ENCODE measurements at places on chromosomes 3 and 15.

DNA sequence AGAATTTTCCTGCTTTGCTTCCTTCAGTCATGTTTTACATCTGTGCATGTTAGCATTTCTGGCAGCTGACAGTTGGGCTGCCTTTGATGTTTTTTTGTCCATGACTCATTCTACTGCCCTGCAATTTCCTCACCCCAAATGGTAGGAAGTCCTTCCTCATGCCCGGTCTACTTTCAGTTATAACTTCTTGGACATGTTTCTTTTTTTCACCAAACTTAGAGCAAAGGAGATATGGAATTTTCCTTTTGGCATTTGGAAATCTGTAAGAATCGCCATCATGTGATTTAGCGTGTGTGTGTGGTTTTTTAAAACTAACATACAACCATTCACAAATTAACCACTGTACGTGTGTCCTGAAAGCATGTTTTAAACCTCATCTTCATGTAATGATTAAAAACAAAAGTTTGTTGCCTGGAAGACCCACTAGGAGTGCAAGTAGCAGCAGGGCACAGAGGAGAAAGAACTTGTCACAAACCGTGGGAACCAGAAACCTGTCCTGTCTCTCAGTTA is 430.7 kb upstream of the CFAP20DC start:
- H3K4me3 ChIP-seq: no peak overlapping the region
- H3K27ac ChIP-seq: no peak overlapping the region
- H3K27me3 ChIP-seq: no peaks in the 10 kb centered on the region
- no peaks in the 10 kb centered on the region for H3K36me3 ChIP-seq

GRCh38 chr3:56667973-56668579 is 15.0 kb downstream of the TASOR start:
- H3K4me1 ChIP-seq: no peaks in the 10 kb centered on the region
- no peak for DNase-seq
- no peaks in the 10 kb centered on the region for H3K27me3 ChIP-seq
- H3K27ac ChIP-seq: no peak overlapping the region
- peaks cover 38% of the 10 kb centered on the region for H3K36me3 ChIP-seq

DNA sequence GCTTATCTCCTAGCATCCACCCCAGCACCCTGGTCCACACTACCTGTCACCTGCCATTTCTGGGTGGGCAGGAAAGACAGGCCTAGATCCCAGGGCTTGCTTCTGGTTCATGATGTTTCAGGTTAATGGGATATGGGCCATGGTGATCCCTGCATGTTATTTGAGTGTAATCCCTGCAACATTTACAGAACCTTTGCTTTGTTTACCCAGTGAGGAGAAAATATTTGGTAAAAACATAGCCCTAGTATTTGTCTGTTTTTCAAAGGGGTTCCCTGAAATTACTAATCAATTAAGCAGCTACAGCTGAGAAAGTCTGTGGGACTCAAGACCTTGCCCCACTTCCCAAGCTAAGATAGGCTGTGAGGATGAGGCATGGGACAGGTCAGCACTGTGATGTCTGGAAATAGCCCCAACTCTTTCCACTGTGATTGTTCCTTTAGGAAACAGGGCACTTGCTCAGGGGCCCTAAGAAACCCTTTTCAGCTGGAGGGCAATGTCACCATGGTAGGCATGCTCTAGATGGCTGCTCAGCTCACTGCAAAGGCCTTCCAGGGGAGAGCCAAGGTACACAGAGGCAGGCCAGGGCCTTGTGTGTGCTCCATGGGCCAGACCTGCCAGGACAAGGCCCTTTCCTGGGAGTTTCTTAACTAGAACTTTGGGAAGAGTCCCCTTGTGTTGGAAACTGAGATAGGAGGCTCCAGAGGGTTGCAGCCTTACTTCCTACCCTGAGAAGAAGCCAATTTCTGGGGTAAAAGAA is 11.1 kb downstream of the TRANK1 start:
- no peaks in the 10 kb centered on the region for H3K36me3 ChIP-seq
- no peaks in the 10 kb centered on the region for H3K4me1 ChIP-seq
- no peak for DNase-seq
- H3K4me3 ChIP-seq: no peak overlapping the region
- no peaks in the 10 kb centered on the region for H3K27me3 ChIP-seq
- no peak overlapping the region for H3K27ac ChIP-seq

- no peak for DNase-seq
- H3K27me3 ChIP-seq: no peaks in the 10 kb centered on the region
- H3K4me1 ChIP-seq: peaks cover 6% of the 10 kb centered on the region
- H3K27ac ChIP-seq: no peak overlapping the region
- no peaks in the 10 kb centered on the region for H3K36me3 ChIP-seq
Observed at GRCh38 chr3:13798401-13798800, 81.5 kb downstream of the WNT7A start.

GRCh38 chr3:194306109-194306686 is 44.9 kb downstream of the CPN2 start:
- H3K4me3 ChIP-seq: no peak overlapping the region
- no peak for DNase-seq
- no peaks in the 10 kb centered on the region for H3K4me1 ChIP-seq
- no peaks in the 10 kb centered on the region for H3K36me3 ChIP-seq
- H3K27me3 ChIP-seq: no peaks in the 10 kb centered on the region
- no peak overlapping the region for H3K27ac ChIP-seq

- H3K27me3 ChIP-seq: no peaks in the 10 kb centered on the region
- H3K4me3 ChIP-seq: no peak overlapping the region
- H3K4me1 ChIP-seq: no peaks in the 10 kb centered on the region
- DNase-seq: no peak
Observed at GRCh38 chr3:10299679-10300078, 6.9 kb upstream of the GHRL start.

DNA sequence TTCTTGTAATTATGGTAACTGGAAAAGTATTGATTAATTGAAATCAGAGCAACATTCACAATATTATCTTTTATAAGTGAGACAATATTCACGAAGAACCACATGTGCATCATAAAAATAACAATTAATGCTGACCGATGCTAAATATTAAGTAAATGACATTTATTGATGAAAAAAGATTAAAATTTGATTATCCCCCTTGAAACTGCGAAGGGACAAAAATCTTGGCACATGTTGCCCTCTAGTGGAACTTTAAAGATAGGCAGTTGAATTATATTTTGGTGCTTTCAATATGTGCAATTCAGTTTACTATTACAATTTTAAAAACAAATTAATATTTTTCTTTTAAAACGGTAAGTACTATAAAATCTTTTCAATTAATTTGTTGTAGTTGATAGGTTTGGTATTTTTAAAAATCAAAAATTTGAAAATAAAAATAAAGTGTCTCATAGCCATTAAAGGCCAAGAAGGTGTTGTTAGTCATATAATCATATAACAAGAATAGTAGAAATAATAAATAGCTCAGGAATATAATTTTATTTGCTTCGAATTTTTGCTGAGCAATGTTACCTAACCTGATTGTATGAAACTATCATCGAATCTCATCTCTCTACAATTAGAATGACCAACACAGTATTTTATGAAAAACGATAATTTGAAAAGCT is 270.2 kb downstream of the ROBO1 start:
- no peaks in the 10 kb centered on the region for H3K36me3 ChIP-seq

DNA sequence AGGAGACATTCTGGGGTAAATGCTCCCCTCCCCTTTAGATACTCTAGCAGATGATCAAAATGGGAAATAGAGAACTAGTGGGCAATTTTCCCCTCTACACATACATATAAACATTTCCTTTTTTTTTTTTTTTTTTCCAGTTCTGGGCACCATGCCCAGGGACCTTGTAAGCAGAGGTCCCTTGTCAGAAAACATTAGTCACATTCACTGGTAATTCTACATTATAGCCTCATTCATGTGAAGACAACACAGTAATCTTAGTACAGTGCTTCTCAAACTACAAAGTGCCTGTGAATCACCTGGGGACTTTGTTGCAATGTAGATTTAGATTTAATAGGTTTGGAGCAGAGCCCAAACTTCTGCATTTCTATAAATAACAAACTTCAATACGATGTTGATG is 60.1 kb upstream of the ACTC1 start:
- no peak overlapping the region for H3K27ac ChIP-seq
- DNase-seq: no peak
- no peak overlapping the region for H3K4me3 ChIP-seq
- H3K4me1 ChIP-seq: peaks cover 30% of the 10 kb centered on the region
- no peaks in the 10 kb centered on the region for H3K36me3 ChIP-seq
- no peaks in the 10 kb centered on the region for H3K27me3 ChIP-seq

DNA sequence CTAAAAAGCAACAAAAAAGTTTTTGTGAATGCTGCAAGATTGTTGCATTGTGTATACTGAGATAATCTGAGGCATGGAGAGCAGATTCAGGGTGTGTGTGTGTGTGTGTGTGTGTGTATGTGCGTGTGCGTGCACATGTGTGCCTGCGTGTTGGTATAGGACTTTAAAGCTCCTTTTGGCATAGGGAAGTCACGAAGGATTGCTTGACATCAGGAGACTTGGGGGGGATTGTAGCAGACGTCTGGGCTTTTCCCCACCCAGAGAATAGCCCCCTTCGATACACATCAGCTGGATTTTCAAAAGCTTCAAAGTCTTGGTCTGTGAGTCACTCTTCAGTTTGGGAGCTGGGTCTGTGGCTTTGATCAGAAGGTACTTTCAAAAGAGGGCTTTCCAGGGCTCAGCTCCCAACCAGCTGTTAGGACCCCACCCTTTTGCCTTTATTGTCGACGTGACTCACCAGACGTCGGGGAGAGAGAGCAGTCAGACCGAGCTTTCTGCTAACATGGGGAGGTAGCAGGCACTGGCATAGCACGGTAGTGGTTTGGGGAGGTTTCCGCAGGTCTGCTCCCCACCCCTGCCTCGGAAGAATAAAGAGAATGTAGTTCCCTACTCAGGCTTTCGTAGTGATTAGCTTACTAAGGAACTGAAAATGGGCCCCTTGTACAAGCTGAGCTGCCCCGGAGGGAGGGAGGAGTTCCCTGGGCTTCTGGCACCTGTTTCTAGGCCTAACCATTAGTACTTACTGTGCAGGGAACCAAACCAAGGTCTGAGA is 4.7 kb downstream of the BHLHE40 start:
- peak overlapping the region; percentile 99 for H3K27ac ChIP-seq
- H3K4me1 ChIP-seq: peaks cover 84% of the 10 kb centered on the region
- H3K4me3 ChIP-seq: peak overlapping the region; percentile 95
- peaks cover 20% of the 10 kb centered on the region for H3K36me3 ChIP-seq

GRCh38 chr3:67064105-67064504 is 66.0 kb downstream of the KBTBD8 start:
- no peaks in the 10 kb centered on the region for H3K27me3 ChIP-seq
- H3K36me3 ChIP-seq: no peaks in the 10 kb centered on the region
- no peak overlapping the region for H3K4me3 ChIP-seq
- H3K27ac ChIP-seq: no peak overlapping the region
- H3K4me1 ChIP-seq: no peaks in the 10 kb centered on the region
- DNase-seq: no peak

DNA sequence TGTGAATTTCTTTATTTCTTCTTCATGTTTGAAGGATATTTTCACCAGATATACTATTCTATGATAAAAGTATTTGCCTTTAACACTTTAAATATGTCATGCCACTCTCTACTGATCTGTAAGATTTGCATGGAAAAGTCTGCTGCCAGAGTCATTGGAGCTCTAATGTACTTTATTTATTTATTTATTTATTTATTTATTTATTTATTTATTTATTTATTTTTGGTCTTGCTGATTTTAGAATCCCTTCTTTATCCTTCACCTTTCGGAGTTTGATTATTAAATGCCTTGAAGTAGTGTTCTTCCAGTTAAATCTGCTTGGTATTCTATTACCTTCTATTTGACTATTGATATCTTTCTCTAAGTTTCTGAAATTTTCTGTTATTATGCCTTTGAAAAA is 1669.6 kb downstream of the OTOL1 start:
- H3K4me1 ChIP-seq: no peaks in the 10 kb centered on the region
- DNase-seq: no peak
- no peak overlapping the region for H3K27ac ChIP-seq
- H3K36me3 ChIP-seq: no peaks in the 10 kb centered on the region

- H3K4me3 ChIP-seq: peak within 1 kb of the TSS; percentile 90
- no peak for DNase-seq
- H3K36me3 ChIP-seq: no peaks in the 10 kb centered on the region
- H3K27me3 ChIP-seq: no peaks in the 10 kb centered on the region
- peak within 1 kb of the TSS; percentile 96 for H3K27ac ChIP-seq
Observed at GRCh38 chr15:93088981-93089726, at the start of gene RGMA. Gene RGMA (minus strand): TSS chr15:93089211. CDS start chr15:93088932, 279 bp downstream.

- no peaks in the 10 kb centered on the region for H3K36me3 ChIP-seq
- H3K4me3 ChIP-seq: no peak overlapping the region
- no peaks in the 10 kb centered on the region for H3K27me3 ChIP-seq
- H3K4me1 ChIP-seq: peaks cover 7% of the 10 kb centered on the region
Observed at GRCh38 chr3:24261521-24261920, 233.1 kb downstream of the THRB start.

DNA sequence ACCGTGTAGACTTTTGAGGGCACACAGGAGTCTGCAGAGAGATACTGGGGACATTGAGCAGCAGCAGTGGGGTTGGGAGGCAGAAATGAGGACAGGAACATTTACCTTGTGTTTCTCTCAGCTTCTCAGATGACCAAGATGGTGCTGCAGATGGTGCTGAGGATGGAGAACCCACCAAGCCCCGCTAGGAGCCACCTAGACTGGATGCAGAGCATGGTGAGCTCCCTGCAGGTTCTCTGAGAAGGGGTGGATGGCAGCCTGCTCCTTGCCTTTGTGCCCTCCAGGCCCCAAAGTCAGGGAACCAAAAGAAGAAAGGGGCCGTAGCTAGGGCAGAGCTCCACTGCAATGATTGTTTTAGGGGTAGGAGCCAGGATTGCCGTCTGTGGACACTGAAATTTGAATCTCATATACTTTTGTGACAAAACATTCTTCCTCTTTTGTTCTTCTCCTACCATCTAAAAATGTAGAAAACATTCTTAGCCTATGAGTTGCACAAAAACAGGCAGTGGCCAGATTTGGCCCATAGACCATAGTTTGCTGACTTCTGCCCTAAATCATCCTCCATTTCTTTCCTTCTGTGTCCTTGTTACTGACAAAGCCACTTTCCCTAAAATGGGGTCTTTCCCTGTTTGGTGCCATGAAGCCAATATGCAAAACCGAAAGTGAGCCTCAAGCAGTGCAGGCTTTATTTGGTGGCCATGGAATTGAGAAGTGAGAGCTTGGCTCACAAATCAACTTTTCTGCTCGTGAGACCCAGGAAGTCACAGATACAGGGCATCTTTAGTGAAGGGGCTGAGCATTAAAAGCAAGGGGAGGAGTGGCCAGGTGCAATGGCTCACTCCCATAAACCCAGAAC is 11.9 kb upstream of the MUC20 start:
- H3K36me3 ChIP-seq: no peaks in the 10 kb centered on the region
- no peaks in the 10 kb centered on the region for H3K27me3 ChIP-seq
- H3K27ac ChIP-seq: no peak overlapping the region
- no peak for DNase-seq
- no peaks in the 10 kb centered on the region for H3K4me1 ChIP-seq

GRCh38 chr3:16839271-16840100 is 45.3 kb upstream of the PLCL2 start:
- H3K27ac ChIP-seq: no peak overlapping the region
- H3K4me1 ChIP-seq: no peaks in the 10 kb centered on the region
- H3K27me3 ChIP-seq: no peaks in the 10 kb centered on the region
- H3K4me3 ChIP-seq: no peak overlapping the region

GRCh38 chr3:193905541-193906396 is 230.2 kb upstream of the HES1 start:
- H3K27me3 ChIP-seq: no peaks in the 10 kb centered on the region
- no peaks in the 10 kb centered on the region for H3K36me3 ChIP-seq
- no peak overlapping the region for H3K27ac ChIP-seq
- no peak overlapping the region for H3K4me3 ChIP-seq
- no peaks in the 10 kb centered on the region for H3K4me1 ChIP-seq

- peaks cover 7% of the 10 kb centered on the region for H3K4me1 ChIP-seq
- DNase-seq: no peak
- H3K27me3 ChIP-seq: no peaks in the 10 kb centered on the region
- H3K4me3 ChIP-seq: no peak overlapping the region
- no peak overlapping the region for H3K27ac ChIP-seq
Observed at GRCh38 chr15:35445891-35446290, 100.1 kb downstream of the DPH6 start.

All from esophagus squamous epithelium (tissue), 5 donors.